Naive B cell (primary cell): ENCODE measurements at places on chromosomes 12 and 14.

DNA sequence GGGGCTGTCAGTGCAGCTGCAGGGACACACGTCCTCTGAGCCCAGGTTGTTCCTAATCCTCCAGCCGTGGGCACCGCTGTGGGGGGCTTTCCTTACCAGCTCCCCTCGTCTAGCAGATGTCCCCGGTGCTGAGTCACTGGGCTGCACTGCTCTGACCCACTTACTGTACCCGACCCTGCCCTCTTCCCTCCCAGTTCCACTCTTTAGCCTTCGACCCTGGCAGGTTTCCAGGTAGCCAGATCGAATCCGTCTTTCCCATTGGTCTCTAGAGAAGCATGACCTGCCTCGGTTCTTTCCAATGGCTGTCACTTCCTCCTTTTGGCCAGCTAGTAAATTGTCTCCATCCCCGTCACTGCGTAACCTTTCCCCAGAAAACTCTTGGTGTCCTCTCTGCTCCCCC is 48.4 kb downstream of the ELK3 start:
- H3K36me3 ChIP-seq, result peaks cover 11% of the 10 kb centered on the region
- H3K27me3 ChIP-seq, result no peaks in the 10 kb centered on the region
- peaks cover 11% of the 10 kb centered on the region for H3K4me1 ChIP-seq
- no peak for DNase-seq
- no peak overlapping the region for H3K4me3 ChIP-seq
- H3K27ac ChIP-seq, result peak overlapping the region; percentile 67

DNA sequence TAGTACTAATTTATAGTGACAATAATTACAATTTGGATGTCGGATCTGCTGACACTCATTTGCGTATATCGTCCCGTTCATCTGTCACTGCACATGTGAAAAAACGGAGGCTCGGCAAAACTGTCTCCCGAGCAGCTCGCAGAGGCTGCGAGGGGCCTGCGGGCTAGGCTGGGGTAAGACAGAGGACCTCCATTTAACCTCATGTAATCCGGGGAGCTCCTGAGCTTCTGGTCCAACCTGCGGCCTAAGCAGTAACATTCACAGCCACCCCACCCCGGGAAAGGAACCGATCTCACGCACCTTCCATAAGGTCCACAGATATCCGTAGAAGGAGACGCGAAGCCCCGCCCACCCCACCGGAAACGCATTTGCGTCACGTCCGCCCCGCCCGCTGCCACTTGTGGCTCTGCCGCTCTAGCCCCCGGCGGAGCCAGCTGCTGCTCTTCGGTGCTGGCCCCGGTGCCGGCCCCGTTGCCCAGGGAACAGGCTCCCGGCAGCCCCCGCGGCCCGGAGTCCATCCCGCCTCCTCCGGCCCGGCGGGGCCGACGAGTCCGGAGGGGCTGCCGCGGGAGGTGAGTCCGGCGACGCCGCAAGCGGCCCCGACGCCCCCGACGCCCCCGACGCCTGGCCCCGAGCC is at the start of the genes CINP and TECPR2:
CINP (minus strand) TSS at position 346 of the 637 bp plus-strand sequence; CDS start at position 307, 39 bp downstream.
TECPR2 (plus strand) TSS at position 397 of the 637 bp plus-strand sequence. CDS start 13,781 bp downstream, outside the sequence.
- no peaks in the 10 kb centered on the region for H3K27me3 ChIP-seq
- H3K4me1 ChIP-seq, result peaks cover 36% of the 10 kb centered on the region
- peak within 1 kb of the TSS; percentile 98 for H3K27ac ChIP-seq
- DNase-seq, result peak; percentile 92

GRCh38 chr12:25960143-25960542 is 1.7 kb downstream of the RASSF8 start:
- no peak for DNase-seq
- no peaks in the 10 kb centered on the region for H3K36me3 ChIP-seq
- H3K4me3 ChIP-seq, result peak overlapping the region; percentile 82
- peaks cover 56% of the 10 kb centered on the region for H3K27me3 ChIP-seq

GRCh38 chr12:27319409-27319808 is 13.2 kb upstream of the BMAL2 start:
- no peaks in the 10 kb centered on the region for H3K27me3 ChIP-seq
- H3K36me3 ChIP-seq, result peaks cover 4% of the 10 kb centered on the region
- H3K4me1 ChIP-seq, result no peaks in the 10 kb centered on the region

DNA sequence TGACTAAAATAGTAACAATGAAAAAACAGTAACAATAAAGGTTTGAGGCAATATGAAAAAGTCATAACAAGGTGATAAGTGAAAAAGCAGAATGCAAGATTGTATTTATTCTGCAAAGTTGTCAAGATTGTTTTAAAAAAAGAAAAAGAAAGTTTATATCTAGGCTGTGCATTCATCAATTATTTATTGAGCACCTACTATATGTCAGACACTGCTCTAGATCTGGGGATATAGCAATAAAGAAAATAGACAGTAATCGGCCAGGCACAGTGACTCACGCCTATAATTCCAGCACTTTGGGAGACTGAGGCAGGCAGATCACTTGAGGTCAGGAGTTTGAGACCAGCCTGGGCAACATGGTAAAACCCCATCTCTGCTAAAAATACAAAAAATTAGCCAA is 3.8 kb downstream of the PLA2G1B start:
- no peaks in the 10 kb centered on the region for H3K36me3 ChIP-seq
- DNase-seq, result no peak
- H3K4me1 ChIP-seq, result peaks cover 10% of the 10 kb centered on the region
- no peaks in the 10 kb centered on the region for H3K27me3 ChIP-seq
- no peak overlapping the region for H3K4me3 ChIP-seq
- H3K27ac ChIP-seq, result no peak overlapping the region

DNA sequence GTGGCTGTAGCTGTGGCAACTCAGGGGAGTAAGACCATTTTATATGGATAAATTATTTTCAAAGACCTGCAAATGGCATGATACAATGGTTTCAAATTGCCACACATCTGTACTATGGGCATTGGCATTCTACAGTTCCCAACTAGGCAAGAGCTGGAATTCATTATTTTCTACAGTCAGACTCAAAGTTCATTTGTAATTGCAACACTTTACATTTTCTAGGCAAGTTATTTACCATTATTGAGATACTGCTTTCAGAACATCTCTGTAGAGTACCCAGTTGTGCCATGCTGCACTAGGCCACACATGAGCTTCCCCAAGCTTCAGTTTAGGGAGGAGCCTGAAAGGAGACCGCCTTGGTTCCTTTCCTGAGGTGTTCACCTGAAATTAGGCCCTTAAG is 8.0 kb upstream of the ATG14 start:
- no peaks in the 10 kb centered on the region for H3K4me1 ChIP-seq
- DNase-seq, result no peak
- H3K36me3 ChIP-seq, result no peaks in the 10 kb centered on the region
- H3K27me3 ChIP-seq, result peaks cover 14% of the 10 kb centered on the region

DNA sequence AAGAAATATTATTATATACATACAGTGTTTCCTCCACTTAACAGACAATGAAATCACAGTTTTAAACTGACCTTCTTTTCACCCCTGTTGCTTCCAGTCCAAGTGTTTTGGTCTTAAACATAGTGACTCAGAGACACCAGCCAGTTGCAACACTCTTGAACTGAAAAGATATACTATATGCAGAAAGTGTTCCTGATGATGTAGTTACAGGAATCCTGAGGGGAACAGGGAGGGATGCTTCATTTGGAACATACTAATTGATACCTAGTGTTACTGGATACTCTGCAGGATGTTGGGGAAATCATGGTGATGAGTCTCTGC is 420.8 kb downstream of the CCDC91 start:
- peaks cover 12% of the 10 kb centered on the region for H3K27me3 ChIP-seq
- H3K36me3 ChIP-seq, result peaks cover 12% of the 10 kb centered on the region
- H3K4me1 ChIP-seq, result no peaks in the 10 kb centered on the region
- DNase-seq, result no peak

- no peaks in the 10 kb centered on the region for H3K36me3 ChIP-seq
- no peak overlapping the region for H3K4me3 ChIP-seq
- H3K4me1 ChIP-seq, result no peaks in the 10 kb centered on the region
Measured at GRCh38 chr12:100758083-100758482, 36.5 kb upstream of the ANO4 start.

DNA sequence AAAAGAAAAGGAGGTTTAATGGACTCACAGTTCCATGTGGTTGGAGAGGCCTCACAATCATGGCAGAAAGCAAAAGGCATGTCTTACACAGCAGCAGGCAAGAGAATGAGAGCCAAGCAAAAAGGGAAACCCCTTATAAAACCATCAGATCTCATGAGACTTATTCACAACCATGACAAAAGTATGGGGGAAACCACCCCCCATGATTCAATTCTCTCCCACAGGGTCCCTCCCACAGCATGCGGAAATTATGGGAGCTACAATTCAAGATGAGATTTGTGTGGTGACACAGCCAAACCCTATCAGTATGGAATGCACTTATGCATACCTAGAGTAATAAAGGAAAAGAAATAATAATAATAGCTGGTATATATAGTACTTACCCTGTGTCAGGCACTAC is 4.5 kb upstream of the GLIPR1 start:
- H3K27me3 ChIP-seq, result no peaks in the 10 kb centered on the region
- DNase-seq, result no peak
- no peak overlapping the region for H3K4me3 ChIP-seq
- no peaks in the 10 kb centered on the region for H3K36me3 ChIP-seq
- no peak overlapping the region for H3K27ac ChIP-seq

DNA sequence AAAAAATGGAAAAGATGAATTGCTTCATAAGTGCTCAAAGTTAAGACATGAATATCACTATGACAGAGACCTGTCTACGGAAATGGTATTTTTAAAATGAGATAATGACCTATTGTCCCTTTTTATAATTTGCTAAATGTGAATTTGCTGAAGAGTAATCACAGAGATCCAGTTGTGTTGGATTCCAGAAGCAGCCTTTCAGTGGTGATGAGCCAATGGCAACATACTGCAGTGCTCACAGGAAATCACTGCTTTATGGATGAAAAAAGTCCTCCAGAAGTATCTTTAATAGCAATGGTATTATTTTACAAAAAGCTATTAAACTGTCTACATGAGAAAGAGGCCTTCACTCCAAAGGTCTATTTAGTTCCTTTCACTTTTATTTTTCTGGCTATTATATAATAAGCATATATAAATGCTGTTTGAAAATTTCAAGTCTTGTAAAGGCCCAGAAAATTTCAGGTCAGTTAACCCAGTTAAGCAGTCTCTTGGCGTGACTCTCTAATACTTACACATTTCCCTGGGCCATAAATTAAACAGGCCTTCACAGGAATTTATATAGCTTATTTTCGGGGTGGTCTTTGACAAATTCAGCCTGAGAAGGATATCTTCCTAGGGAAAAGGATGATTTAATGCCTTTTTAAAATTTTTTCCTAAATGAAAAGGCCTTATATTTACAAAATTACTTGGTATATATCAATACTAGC is 55.4 kb downstream of the KCNJ8 start:
- H3K4me1 ChIP-seq, result no peaks in the 10 kb centered on the region
- no peak overlapping the region for H3K27ac ChIP-seq
- no peaks in the 10 kb centered on the region for H3K36me3 ChIP-seq
- no peak for DNase-seq
- H3K4me3 ChIP-seq, result no peak overlapping the region
- peaks cover 4% of the 10 kb centered on the region for H3K27me3 ChIP-seq
